ENCODE measurements at places on chromosomes 5 and 9. TPM values are rescaled to one million over a fixed set of nuclear protein-coding genes. Genes with fewer than 3 reads are reported as not detected.
A peak's percentile ranks its signal among the peaks of the same experiment; 100 is the strongest.

DNA sequence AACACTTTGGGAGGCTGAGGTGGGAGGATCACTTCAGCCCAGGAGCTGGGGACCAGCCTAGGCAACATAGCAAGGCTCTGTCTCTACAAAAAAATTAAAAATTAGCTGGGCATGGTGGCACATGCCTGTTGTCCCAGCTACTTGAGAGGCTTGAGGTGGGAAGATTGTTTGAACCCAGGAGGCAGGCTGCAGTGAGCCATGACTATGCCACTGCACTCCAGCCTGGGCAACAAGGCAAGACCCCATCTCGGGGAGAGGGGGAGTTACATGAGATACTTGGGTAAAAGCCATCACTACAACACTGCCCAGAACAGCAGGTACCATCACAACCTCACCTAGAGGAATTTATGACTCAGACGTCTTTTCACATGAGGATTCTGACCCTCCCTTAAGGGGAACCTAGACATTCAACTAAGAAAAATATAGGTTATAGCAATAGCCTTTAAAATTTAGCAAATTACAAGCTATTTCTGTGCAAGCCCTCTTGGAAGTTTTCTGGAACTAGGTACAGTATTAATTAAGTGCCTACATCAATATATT, 143.5 kb downstream of the NFIB start:
- DNase-seq, result no peak

DNA sequence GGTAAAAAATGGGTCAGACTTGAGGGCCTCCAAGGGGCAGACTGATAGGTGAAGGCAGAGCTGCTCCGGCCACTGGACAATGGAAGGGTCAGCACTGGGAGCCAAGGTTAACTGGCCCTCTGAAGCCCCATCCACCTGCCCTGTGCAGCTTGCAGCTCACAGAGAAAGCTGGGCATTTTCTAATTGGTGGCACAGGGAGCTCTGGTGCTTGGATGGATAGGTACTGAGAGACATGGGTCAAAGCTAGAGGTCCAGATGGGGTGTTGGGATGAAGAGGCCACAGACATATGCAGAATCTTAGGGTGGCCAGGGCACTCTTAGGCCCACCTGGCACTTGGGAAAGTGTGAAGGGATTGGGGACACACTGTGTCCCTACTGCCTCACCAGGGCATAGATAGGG, 29.5 kb upstream of the SARDH start:
- peak; percentile 45 for DNase-seq

- no peak for DNase-seq
Observed at GRCh38 chr9:16718952-16719351, 151.5 kb downstream of the BNC2 start.

- DNase-seq, result no peak
Observed at GRCh38 chr9:72309364-72310133, 55.5 kb downstream of the ZFAND5 start.

- no peak for DNase-seq
Observed at GRCh38 chr9:5834214-5834613, 1.3 kb upstream of the ERMP1 start.

DNA sequence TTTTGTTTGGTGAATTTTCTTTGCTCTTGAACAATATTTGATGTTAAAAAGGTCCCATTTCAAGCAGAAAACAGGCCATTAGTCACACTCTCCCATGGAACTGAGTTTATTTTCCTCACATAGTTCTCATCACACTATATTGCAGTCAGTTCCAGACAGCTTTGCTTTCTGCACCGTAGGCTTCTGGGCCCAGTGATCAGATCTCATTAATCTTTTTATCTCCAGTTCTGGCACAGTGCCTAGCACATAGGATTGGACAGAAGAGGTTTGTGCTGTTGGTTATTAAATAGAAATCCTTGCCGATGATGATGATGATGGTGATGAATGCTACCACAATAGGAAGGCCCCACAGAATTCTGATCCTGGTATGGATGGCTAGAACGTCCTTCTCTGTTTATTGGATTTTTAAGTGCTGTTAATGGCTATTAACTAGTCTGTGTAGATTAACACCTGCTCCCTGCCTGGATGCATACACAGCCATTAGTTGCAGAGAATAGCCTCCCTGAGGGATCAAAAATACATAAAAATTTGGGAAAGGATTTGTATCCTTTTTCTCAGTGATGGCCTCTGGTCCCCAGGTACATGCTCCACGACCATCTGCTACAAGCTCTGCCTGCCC, 52.0 kb upstream of the NTRK2 start:
- DNase-seq, result no peak

DNA sequence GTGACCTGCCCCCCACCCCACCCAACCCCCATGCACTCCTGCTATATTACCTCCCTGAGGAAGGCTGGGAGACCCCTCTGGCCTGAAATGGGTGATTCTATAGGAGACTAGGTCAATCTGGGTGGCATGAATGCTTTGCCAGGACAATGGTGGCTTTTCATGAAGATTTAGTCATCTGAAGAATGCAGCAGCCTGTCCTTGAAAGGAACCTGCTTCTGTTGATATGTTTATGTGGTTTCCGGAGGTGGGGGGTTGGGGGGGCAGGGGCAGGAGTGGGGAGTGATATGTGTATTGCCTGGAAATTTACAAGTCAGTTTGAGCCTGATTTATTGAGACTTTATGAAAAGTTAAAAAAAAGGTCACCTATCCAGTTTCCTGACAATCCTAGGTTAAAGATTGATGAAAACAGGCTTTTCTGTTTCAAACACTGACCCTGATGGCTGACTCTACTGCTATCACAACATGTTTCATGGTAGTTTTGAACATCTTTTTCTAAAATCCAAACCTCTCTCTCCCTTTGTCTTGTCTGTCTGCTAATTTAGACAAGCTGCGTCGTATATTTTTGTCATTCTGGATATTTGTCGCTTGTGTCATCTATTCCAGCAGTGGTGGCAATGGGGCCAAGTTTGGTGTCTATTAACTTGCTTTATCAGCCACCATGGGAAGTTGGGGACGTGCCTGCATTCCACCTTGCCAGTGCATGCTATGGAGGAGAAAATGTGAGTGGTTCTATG, 153.7 kb upstream of the EGFLAM start:
- DNase-seq, result no peak

GRCh38 chr5:113969901-113970300, 392.0 kb upstream of the KCNN2 start:
- no peak for DNase-seq

- no peak for DNase-seq
Observed at GRCh38 chr9:87615547-87616148, 110.3 kb upstream of the CTSL start.

- no peak for DNase-seq
Observed at GRCh38 chr5:148070621-148071020, 6.8 kb downstream of the SPINK5 start.

GRCh38 chr5:96579711-96580110, 82.5 kb upstream of the CAST start:
- no peak for DNase-seq

- no peak for DNase-seq
Observed at GRCh38 chr9:135144581-135145170, 57.2 kb downstream of the OLFM1 start.

GCNT4 gene
- total RNA-seq, result 3.0 TPM

- no peak for DNase-seq
Observed at GRCh38 chr5:36741128-36741527, 134.7 kb downstream of the SLC1A3 start.

PCDHGA5 gene
- total RNA-seq, result 3.9 TPM

SV2C gene
- total RNA-seq, result 0.05 TPM

DNA sequence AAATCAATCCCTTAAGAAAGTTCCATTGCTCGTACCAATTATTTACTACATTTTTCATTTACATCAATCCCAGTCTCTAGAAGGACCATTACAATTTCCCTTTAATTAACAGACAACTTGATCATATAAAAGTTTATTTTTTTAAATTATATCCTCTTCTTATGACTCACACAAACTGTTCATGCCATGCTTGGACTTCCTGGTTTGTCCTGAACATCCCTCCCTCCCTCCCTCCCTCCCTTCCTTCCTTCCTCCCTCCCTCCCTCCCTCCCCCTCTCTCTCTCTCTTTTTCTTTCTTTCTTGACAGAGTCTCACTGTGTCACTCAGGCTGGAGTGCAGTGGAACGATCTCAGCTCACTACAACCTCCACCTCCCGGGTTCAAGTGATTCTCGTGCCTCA, 11.6 kb upstream of the CLTB start:
- no peak for DNase-seq

DNA sequence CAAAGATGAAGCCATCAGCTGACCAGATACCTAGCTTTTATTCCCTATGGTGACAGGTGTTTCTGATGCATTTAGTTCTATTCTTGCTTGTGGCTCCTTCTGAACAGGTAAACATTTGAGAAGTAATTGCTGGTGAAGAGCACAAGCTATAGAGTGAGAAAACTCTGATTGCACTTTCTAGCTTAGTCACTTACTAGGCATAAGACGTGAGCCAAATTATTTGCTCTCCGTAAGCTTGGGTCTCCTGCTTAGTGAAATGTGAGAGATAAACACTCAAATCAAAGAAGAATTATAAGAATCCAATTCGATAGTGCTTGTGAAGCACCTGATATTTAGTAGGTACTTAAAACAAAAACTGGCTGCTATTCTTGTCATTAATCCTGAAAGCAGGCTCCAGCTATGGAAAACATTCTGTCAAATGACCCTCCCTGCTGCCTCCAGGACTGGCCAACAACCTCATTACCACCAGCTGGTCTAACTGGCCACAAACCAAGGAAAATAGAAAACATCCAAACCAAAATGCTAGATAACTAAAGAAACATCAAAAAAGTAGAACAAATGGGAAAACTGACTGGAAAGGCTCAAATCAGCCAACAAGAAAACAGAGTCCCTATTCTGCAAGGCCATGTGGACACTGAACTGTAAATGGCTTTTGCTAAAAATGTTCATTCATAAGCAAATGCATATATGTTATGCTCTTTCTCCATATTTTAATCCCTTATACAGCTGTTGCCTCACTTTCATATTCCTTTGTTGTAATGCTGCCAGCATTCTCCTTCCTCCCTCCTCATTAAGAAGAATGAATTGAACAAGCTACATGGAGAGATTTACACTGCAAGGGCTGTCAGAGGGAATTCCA, 616.1 kb downstream of the DTWD2 start:
- no peak for DNase-seq
